ENCODE measurements at places on chromosomes 6 and 20.

- DNase-seq = peak; percentile 73
Observed at GRCh38 chr20:41329435-41330342, 10.9 kb upstream of the LPIN3 start.

DNA sequence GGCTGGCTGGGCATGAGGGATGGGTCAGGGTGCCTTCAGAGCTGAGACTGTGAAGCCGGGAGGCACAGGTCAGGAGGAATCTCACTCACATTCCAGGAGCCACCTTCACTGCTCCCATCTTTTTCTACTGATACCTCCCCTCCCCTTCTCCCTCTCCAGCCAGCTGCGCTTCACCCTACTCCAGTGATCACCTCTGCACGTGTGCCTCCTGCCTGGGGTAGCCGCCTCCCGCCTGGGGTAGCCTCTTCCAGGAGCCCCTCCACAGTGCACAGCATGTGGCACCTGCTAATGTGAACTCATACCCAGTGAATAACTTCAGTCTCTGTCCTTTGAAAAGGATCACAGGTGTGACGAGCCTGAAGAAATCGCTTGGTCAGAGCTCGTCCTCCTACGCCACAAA lies 232.6 kb downstream of the TMEM242 start:
- no peak for DNase-seq

GRCh38 chr20:4916971-4917881 lies 84.1 kb downstream of the SLC23A2 start:
- DNase-seq = no peak

DNA sequence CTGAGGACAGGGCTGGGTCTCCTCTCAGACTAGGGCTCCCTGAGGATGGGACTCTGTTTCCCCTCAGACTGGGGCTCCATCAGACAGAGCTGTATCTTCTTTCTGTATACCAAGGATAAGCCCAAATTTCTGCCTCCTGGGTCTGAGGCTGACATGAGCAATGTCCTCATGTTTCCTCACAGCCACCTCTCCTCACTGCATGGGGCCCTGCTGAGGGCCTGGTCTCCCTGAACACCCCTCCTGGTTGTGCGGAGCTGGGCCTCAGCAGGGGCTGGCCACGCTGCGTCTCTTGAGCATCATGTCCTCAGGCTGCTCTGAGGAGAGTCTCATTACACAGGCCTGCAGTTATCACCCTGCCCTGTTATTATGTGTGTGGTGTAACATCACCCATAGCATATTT lies 144.6 kb downstream of the LRFN2 start:
- DNase-seq = no peak

DNA sequence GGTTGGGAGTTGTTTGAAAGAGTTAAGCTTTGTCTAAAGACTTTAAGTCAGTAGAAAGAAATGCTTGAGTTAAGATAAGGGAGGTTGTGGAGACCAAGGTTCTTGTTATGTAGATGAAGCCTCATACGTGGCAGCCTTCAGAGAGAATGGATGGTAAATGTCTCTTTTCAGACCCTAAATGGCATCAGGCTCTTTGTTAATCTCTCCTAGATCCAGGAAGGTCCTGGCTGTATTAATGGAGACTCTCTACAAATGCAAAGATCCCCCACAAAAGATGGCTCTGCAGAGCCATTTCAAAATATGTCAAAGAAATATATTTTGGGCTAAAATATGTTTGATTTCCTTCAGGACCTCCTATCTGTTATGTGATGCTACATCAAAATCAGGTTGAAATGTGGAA lies 161.6 kb downstream of the ADAT2 start:
- no peak for DNase-seq

DNA sequence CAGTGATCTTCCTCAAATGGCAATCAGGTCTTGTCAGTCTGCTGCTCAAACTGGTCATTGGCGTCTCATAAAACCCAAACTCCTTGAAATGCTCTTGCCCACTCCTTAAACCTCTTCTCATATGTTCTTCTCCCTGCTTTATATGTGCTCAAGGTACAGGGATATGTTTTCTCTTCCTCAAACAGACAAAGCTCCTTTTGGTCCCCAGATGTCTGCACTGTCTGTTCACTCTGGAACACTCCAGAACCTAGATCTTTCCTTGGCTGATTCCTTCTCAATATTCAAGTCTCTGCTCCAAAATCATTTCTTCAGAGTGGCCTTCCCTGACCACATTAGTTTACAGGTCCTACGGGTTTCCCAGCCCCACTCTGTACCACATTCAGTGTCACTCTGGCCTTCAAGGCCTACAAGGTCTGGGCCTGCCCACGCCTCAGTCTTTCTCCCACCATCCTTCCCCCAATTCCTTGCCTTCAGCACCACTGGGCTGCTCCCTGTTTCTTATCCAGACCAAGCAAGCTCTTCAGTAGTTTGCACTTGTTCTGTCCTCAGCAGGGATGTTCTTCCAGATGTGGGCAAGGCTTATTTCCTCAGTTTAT lies 9.0 kb downstream of the THEMIS start:
- DNase-seq = no peak

GRCh38 chr20:32516583-32517517 lies 68.3 kb downstream of the NOL4L start:
- DNase-seq = no peak

DNA sequence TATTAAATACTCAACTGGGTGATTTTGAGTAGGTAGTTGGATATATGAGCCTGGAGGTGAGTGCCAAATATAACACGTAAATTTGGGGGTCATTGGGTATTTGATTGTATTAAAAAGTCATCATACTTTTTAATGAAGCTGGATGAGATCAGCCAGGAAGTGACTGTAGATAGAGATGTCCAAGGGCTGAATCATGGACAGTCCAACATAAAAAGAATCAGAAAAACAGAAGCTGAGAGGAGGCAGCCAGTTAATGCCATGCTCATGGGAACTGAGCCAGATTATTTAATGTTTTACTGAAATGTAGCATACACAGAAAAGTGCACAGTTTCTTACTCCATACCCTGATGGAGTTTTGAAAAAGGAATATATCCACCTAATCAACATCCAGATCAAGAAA lies 435.5 kb upstream of the PLCB4 start:
- DNase-seq = no peak

GRCh38 chr20:31708736-31709534 lies 13.7 kb downstream of the BCL2L1 start:
- DNase-seq = no peak

GRCh38 chr20:63186528-63187316 lies 29.2 kb downstream of the YTHDF1 start:
- no peak for DNase-seq

GRCh38 chr6:157554747-157555146 lies 173.8 kb downstream of the ZDHHC14 start:
- no peak for DNase-seq

DNA sequence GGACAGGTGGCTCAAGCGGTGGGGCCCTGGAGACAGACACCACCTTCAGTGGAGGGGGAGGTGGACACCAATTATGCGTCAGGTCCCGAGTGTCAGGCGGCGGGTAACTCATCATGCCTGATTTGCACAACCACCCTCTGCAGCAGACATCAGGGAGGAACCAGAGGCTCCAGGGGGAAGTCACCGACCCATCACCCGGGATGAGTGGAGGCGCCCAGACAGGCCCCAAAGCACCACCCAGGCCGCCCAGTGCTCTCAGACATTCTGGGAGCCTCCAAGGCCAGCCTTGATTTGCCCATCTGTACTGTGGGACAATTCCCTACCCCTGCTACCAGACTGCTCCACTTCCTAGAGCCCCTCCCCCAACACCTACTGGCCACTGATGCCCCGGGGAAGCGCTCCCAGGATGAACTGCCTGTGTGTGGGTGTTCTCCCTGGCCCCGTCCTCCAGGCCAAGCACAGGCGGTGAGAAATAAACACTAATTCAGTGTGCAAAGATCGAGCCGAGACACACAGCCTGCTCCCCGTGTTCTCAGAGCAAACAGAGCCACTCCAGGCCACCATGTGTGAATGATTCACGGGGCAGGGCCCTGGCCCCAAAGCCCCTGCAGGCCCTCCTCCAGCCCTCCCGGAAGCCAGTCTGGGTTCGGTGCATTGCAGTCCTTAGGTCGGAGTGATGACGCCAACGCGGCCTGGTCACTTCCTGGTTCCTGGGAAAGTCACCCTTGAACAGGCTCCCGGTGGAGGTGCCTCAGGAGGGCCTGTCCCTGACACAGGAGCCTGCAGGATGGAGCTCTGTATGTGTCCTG lies 107.2 kb downstream of the ASXL1 start:
- DNase-seq = peak; percentile 86

DNA sequence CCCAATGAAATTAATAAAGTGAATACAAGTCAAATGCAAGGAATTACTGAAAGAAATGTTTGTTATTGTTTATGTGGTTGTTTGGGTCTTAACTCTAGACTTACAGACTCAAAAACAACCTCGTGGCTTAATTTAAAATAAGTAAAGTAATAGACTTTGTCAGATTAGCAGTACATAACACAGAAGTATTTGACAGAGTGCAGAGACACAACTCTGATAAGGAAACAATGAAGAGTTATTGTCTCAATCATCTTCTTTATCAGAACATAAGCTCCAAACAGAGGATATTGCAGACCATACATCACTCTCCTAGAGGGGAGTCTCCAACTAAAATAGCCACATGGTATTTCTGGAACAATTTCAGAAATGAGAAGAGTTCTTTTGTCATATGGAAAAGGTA lies 487.7 kb upstream of the HS3ST5 start:
- DNase-seq = no peak

DNA sequence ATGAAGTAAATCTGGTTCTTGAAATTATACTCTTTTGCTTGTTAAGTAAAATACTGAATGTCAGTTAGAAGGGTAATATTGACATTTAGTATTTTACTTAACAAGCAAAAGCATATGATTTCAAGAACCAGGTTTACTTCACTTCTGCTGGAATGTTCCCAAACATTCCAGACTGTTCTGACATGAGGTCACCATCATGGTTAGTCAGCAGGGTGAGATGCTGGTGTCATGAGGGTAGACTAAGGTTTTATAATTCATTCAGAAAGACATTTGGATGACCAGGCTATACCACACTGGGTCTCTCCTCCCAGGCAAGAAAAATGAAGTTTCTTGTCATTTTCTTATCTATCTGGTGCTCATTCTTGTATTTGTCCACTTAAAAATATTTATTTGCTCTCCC lies 414.4 kb upstream of the MMS22L start:
- DNase-seq = no peak

DNA sequence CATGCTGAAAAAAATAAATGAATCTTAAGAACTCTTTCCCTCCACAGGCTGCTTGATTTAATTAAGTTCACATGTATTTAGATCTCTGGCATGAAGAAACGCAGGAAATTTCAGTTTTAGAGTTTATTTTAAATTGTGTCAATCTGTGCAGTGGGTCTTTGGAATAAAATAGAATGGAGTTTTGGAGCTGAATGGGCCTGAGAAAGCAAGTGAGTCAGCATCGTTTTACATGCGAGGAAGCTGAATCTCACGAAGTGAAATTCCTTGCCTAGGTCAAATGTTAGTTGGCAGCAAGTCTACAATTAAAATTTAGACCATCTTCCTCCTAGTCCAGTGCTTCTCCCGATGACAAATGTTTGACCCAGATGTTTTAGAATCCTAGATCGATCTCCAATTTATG lies 22.4 kb downstream of the MAP7 start:
- no peak for DNase-seq

DNA sequence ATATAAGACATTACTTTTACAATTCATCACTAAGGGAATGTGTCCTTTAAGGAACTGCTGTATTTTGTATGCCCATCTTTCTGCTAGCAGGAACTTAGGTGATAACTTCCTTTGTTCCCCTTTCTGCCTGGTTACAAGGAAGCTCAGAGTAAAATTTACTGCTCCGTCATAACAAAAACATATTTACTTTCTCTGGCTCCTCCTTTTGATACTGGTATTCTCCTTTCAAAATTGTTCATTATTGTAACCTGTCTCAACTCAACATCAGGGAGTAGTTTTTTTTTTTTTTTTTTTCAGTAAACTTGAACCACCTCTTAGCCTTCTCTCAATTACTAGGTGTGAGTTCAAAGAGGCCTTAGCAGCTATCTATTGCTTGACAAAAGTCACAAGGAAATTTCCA lies 37.1 kb downstream of the RIPOR2 start:
- DNase-seq = no peak

GRCh38 chr6:13986700-13987399 lies 62.1 kb downstream of the RNF182 start:
- DNase-seq = no peak

DNA sequence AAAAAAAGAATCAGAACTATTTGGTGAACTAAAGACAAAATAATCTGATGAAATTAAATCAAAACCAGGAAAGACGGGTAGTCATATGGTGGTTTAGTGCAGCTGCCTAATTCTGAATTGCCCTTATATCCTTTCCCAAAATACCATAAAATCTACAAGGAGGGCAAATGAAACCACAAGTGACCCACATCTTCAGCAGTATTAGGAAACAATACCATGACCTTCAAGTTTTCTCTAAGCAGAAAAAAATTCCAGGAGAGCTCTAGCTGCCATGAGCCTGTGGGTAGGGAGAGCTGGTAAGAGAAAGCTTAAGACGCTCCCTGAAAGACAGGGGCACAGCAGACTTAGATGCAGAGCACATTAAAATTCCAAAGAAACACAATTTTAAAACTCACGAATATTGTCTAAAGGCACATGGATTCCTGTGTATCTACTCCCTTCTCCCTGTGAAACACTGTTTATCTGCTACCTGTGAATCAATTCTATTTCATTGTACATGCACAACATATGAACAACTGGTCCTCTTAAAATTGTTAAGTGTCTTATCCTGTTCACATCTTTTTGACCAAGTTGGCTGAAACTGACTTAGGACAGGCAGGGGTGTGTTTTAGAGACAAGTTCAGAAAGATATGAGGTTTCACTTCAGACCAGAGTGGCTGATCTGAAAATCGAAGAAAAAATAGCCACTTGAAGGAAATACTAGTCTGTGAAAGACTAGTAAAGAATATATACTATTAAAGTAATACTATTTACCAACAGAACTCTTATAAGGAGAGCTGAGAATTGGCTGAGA lies 153.6 kb upstream of the SHLD1 start:
- DNase-seq = no peak

DNA sequence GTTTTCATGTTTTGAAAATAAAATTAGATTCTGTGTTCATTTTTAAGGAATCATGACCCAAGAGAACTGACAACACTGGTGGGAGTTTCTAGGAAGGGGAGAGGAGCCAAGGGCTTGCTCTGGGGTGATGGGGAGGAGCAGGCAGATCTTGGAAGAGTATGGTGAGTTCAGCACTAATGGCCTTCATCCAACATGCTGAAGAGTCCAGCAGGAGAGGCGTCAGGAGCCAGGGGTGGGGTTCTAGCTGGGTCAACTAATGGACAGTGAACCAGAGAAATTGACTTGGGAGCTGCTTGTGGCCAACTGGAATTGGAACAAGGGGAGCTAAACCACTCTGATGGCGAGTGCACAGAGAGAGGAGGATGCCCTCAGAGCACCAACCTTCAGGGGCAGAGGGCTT lies 107.1 kb downstream of the MRPL14 start:
- DNase-seq = no peak

Data from inflammatory macrophage treated with lipopolysaccharide for 4 hours (primary cell).